ENCODE measurements at places on chromosomes 2 and 18.

- DNase-seq = no peak
These were observed 83.5 kb upstream of the CPO start for GRCh38 chr2:206855585-206856433.

DNA sequence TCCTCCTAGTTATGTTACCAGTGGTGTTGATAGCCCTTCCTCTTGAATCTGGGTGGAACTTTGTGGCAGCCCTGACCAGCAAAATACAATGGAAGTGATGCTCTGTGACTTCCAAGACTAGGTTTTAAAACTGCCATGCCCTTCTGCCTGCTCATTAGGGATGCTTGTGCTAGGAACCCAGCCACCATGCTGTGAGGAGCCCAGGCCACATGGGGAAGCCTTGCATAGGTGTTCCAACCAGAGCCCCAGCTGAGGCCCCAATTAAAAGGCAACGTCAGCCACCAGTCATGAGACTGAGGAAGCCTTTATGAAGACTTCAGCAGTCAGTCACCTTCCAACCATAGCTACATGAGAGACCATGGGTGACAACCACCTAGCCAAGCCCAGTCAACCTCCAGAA lies 14.0 kb upstream of the MAPRE2 start:
- DNase-seq = no peak

- DNase-seq = no peak
These were observed 940 bp upstream of the BOLA3 start for GRCh38 chr2:74148457-74149246.

DNA sequence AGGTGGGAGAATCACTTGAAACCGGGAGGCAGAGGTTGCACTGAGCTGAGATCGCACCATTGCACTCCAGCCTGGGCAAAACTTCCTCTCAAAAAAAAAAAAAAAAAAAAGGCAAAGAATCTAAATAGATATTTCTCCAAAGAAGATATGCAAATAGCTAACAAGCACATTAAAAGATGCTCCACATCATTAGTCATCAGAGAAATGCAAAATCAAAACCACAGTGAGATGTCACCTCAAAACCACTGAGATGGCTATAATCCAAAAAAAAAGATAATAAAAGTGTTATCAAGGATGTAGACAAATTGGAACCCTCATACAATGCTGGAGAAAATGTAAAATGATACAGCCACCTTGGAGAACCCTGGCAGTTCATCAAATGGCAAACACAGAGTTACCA lies 8.4 kb downstream of the ST8SIA5 start:
- DNase-seq = no peak

- DNase-seq = no peak
These were observed 8.6 kb upstream of the SEH1L start for GRCh38 chr18:12939162-12939561.

GRCh38 chr18:27921904-27922751 lies 254.8 kb downstream of the CDH2 start:
- no peak for DNase-seq

GRCh38 chr2:54289917-54290316 lies 33.9 kb upstream of the TSPYL6 start:
- DNase-seq = no peak

GRCh38 chr2:974054-974453 lies 23.4 kb downstream of the SNTG2 start:
- no peak for DNase-seq

DNA sequence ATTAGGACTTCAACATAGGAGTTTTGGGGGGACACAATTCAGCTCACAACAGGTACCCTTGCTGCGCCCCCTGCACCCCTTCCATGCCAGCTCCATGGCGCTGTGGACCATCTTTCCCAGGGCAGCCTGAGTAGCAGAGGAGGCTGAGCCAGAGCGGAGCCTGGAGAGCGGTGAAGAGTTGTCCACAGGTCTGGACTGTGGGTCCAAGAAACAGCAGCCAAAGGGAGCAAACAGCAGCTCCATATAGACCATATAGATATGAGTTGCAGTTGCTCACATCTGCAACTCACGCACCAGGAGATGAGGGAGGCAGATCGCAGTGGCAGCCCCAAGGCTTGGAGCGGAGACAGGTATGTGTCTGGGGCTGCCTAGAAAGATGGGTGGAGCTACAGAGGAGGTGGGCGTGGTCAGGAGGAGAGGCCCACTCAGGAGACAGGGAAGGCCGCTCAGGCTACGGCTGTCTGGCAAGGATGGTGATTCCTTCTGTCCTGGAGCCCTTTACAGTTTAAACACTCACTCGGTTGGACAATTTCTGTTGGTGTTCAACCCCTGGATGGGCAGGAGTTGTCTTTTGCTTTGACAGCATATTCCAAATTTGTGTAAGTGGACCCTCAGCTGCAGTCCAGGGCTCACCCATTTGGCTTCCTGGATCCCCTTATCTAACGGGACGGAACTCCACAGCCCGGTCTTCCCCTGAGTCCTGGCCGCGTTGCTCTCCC lies 155.1 kb downstream of the LPIN1 start:
- DNase-seq = no peak

All from stimulated activated CD4-positive, alpha-beta T cell treated with anti-CD3 and anti-CD28 coated beads, Interleukin-15, amount 100 ng/mL, for 1 hour (primary cell).